ENCODE measurements at places on chromosomes 6 and 20.

- DNase-seq, result no peak
Observed at GRCh38 chr6:128305976-128306375, 214.4 kb downstream of the PTPRK start.

DNA sequence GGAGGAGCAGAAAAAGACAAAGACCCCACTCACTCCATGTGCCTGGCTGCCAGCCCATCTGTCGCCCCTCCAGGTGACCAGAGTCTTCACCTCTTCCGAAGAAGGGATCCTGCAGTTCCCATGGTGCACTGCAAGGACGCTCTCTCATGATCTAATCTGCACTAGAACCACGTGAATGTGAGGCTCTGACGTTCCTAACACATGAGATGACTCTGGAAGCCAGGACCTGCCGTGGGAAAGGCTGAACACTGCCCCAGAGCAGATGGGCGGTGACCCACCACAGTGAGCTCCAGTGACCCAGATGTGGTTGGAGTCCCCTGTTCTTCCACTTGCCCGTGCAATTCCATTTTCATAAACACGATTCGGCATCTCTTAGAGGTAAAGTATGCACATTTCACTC lies 39.6 kb upstream of the PDE10A start:
- DNase-seq, result no peak

DNA sequence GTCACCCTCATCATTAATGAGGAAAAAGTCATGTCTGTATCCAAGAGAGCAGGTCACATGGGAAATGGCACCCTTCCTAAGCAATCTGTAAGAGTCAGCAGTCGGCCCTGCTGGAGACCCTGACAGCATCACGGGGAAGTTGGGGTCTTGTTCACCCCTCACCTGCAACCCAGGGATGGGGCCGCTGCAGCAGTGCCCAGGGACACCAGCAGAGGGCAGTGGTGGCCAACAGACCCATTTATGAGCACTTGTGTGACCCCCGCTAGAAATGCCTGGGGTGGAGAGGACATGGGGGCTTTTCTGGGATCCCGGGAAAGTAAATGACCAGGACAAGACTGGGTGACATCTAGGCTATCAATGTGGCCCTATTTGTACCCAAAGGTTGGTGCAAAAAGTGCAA lies 35.9 kb downstream of the ANKRD60 start:
- DNase-seq, result no peak

DNA sequence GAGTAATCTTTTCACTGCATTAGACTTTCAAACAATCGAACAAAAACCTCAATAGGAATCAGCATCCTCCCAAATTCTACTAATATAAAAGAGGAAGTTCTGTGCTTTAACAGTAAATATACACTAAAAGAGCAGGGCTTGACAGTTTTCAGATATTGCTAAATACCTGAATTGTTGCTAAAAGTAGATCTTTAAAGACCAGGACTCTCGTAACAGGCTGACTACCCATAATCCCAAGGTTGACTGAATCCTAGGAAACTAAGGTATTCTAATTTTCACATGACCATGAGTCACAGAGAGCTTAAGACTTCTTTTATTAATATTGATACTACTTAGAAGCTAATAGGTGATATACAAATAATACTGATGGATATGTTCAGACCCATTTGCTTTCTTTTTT lies 10.1 kb downstream of the CD164 start:
- no peak for DNase-seq

- no peak for DNase-seq
Observed at GRCh38 chr6:81822568-81822967, 70.1 kb upstream of the TENT5A start.

DNA sequence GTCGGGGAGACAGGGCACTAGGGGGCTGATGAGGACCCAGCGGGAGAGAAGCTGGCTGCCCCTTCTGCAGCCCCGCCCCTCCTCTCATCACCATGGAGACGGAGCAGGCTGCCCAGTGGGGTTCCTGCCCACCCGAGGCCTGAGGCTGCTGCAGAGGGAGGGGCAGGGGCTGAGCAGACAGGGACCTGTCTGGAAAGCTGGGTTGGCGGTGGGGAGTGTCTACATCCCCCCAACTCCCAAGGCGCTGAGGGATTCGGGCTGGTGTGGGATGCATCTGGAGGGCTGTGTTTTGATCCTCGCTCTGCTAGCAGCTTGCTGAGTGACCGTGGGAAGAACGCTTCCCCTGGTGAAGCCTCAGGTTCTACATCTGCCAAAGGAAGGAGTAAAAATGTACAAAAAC lies 1.2 kb upstream of the BPI start:
- no peak for DNase-seq

DNA sequence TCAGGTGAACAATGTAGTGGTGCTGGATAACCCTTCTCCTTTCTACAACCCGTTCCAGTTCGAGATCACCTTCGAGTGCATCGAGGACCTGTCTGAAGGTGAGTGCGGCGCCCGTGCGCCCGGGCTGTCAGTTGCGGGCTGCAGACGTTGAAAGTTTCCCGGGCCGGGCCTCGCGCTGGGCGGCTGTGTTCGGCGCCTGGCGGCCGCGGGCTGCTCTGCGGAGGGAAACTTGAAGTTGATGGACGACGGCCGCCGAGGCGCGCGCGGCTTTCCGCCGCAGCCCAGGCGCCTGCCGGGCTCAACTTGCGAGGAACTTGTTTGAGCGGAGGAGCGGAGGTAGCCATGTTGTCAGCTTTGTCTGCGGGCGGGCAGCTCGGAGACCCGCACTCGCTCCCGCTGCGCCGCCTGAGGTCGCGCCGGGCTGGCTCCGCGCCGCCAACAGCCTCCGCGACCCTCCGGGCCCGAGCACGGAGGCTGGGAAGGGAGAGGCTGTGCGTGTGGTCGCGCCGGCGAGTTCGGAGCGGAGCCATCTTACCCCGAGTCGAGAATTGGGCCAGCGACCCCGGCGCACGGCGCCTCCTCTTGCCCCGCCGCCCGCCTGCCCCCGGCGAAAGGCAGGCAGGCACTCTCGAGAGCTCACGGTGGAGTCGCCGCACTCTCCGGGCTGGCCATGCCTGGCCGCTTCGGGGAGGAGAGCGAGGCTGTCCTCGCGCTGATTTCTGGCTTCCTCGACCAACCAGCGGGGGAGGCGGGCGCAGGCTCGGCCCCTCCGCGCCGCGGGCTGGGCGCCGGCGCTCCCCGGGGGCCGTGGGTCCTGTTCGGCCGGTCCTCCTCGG lies 691 bp downstream of the ASF1A start:
- peak; percentile 74 for DNase-seq

DNA sequence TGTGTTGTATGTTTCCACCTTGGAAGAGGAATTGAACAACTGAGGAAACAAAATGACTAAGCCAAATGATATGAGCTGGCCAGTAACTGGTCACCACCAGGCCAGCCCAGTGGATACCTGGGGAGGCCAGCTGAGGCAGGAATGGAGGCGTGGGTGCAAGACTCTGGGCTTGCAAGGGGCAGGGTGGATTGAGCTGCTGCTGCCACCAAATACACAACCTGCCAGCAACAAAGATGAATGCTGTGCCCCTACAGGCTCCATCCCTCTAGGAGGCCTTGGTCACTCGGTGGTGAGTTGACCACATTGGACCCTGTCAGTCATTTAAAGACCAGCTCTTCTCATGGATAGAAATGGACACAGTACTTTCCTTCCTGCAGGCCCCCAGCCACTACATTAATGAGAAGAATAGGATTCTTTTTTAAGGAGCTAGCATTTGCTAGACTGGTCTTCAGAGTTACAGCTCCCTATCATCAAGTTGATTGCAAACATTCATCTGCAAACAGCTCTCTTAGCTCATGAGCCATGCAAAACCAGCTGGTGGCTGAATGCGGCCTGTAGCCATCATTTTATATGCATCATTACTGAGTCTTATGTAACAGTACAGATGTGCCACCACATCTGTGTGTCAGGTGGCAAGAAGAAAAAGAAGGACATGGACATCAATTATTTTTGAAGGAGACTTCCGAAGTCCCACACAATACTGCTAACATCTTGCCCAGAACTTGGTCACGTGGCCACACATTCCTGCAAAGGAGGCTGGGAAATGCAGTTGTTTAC lies 26.3 kb upstream of the SLC22A3 start:
- DNase-seq, result no peak

DNA sequence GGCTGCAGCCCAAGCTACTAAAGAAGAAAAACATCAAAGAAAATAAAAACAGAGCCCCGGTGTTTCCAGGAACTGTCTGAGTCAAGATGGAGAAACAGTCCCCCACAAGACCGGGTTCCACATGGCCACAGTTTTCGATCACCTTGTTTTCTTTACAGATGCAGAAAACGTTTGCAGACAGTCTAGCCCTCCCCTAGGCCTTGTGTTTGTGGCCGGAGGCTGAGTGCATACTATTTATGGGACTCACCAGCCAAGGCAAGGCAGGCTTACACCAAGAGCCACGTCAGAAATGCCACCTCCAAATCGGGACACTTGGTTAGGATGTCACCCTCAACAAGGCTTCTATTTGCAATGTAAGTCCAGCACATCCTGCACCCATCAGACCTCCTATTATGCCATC lies 97.3 kb downstream of the BMP7 start:
- DNase-seq, result no peak

- no peak for DNase-seq
Observed at GRCh38 chr20:19673575-19673974, 84.5 kb upstream of the RIN2 start.

DNA sequence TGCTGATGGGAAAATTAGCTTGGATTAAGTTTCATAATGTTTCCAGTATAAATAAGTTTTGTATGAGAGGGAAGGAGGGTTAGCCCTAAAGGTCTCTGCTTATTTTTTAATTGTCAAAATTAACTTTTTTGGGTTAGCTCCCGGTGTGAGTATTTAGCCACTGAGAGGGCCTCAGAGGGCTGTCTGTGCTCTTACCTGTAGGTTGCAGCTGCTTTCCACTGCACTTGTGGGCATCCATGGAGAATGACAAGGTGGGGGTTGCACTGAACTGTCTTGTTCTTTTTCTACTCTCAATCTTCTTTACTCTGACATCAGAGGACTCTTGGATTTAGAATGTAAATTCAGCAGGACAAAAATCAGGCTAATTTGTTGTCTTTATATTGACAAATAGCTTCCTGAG lies 81.4 kb downstream of the CD164 start:
- DNase-seq, result no peak

DNA sequence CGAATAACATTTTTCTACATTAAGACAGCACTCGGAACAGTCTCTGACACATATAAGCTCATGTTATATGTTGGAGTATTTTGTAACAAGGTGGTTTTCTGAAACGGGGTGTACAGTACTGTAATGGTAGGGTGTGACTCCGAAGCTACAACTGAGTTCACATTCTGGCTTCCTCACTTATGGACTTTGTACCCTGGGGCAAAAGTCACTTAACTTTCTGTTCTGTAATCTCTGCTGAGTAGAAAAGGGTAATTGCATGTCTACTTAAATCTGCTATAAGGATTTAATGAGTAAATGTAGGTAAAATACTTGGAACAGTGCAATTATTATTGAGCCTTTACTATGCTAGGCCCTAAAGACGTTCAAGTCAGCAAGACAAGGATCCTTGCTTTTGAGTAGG lies 4.7 kb upstream of the LTV1 start:
- no peak for DNase-seq

- DNase-seq, result no peak
Observed at GRCh38 chr6:3868544-3868943, 19.4 kb downstream of the FAM50B start.

DNA sequence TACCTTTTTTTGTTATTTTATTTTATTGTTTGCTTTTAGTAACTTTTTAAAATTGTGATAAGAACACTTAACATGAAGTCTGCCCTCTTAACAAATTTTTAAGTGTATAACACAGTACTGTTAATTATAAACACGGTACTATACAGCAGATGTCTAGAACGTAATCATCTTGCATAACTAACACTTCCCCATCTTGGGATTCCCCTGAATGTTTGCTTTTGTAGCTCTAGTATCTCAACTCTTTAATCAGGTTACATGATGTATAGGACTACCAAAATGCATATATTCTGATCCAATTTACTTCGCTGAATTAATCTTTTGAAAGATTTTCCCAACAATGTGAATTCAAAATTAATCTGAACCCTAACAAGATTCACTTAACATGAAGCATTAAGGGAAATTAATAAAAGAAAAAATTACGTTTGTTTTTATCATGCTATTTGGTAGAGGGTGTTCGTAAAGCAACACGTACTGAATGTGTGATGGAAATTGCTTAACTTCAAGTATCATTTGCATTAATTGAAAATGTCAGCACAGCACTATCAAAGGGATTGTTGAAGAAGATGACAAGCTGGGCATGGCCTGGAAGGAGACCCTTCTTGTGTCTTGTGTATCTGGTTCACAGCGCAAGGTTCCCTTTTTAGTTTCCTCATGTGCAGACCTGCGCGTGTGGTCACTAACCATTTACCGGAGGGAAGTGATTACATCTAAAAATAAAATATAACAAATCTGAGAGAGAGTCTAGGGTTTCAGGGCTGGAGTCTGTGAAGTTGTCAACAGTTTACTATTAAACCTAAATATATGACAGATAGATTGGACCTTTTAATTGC lies 15.2 kb downstream of the COL19A1 start:
- DNase-seq, result no peak

- DNase-seq, result no peak
Observed at GRCh38 chr6:30062471-30063178, 1.6 kb downstream of the POLR1H start.

DNA sequence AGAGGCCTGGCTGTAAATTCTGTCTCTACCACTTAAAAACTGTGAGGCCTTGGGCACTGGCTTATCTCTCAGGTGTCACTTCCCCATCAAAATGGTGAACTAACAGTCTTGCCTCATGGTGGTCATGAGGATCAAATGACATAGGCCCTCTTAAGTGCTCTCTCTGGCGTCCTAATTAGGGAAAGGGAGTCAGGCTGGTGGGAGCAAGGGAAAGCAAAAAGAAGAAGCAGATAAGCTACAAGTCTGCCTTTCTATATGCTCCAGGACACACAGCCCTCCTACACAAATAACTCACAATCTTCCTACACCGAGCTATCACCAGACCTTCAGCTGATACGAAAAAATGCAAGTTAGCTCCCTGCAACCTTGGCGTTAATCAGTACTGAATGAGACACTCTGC lies 19.5 kb upstream of the SLC22A16 start:
- DNase-seq, result no peak

DNA sequence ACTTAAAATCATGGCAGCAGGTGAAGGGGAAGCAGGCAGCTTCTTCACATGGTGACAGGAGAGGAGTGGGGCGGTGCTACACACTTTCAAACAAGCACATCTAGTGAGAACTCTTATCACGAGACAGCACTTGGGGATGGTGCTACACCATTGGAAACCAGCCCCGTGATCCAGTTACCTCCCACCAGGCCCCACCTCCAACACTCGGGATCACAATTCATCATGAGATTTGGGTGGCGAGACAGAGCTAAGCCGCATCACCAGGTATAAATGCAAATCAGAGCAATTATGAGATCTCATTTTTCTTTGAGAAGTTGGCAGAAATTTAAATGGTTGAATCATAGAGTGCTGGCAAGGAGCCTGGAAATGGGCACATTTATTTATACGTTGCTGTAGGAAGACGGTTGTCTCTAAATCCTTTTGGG lies 31.4 kb downstream of the IGF2R start:
- no peak for DNase-seq

- DNase-seq, result no peak
Observed at GRCh38 chr20:33679758-33680485, 5.7 kb upstream of the NECAB3 start.

- no peak for DNase-seq
Observed at GRCh38 chr20:46176739-46177378, 58.7 kb downstream of the CD40 start.

- no peak for DNase-seq
Observed at GRCh38 chr6:29142309-29142708, 28.4 kb upstream of the OR2J2 start.

Data from H1 (cell line).